ENCODE measurements at places on chromosomes 4 and X.
A peak's percentile ranks its signal among the peaks of the same experiment; 100 is the strongest.

- no peak for DNase-seq
Measured at GRCh38 chr4:4599481-4600275, 57.8 kb upstream of the STX18 start.

- no peak for DNase-seq
Measured at GRCh38 chr4:18039113-18039512, 17.6 kb upstream of the LCORL start.

DNA sequence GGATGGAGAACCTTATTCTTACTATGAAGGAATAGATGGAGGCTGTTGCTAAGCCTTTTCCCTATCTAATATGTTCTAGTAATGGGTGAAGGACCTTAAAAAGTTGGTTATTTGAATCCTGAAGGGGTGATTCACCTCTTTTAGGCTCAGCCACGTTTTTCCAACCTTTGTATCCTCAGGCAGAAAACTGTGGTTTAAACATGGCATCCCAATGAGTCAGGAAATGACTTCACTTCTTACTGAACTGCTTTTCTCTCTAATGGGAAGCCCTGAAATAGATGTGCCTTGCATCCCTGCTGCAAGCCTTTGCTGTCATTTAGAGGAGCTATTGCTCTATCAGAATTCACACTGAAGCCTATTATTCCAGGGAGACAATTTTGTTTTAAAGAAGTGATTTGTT is 191.0 kb upstream of the ARX start:
- no peak for DNase-seq

GRCh38 chr4:123246085-123246484 is 150.5 kb upstream of the SPRY1 start:
- no peak for DNase-seq

DNA sequence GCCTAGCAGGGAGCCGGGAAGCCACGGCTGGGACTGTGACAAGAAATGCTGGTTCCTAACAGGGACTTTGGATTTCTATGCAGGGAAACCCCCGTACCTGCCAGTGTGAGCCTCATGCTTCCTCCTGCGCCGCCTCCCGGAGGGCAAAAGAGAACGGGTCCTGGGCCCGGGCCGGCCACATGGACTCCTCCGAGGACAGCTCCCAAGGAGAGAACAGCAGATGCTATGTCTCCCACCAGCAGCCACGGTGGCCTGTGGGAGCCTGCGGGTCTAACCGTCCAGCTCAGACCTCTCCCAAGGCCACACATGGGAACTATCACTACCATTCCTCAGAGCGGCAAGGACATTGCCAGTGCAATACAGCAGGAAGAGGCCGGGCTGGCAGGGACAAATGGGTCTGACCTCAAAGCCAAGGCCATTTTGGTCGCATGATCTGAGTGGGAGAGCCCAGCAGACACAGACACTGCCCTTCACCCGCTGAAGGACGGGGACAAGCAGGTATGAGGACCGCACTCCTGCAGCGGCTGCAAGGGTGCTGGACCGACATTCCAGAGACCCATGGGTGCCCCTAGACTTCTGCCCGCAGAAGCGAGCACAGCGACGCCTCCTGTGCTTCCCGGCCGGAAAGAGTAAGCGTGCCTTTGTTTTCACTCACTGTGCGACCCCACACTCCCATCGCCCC is 4.5 kb upstream of the C4orf50 start:
- DNase-seq = no peak

GRCh38 chrX:23341452-23341851 is 6.8 kb downstream of the PTCHD1 start:
- DNase-seq = no peak

- no peak for DNase-seq
Measured at GRCh38 chr4:20418861-20419451, 167.3 kb downstream of the SLIT2 start.

- DNase-seq = no peak
Measured at GRCh38 chr4:150439451-150439933, 142.5 kb upstream of the MAB21L2 start.

GRCh38 chr4:7774301-7775294 is 165.1 kb downstream of the AFAP1 start:
- no peak for DNase-seq

DNA sequence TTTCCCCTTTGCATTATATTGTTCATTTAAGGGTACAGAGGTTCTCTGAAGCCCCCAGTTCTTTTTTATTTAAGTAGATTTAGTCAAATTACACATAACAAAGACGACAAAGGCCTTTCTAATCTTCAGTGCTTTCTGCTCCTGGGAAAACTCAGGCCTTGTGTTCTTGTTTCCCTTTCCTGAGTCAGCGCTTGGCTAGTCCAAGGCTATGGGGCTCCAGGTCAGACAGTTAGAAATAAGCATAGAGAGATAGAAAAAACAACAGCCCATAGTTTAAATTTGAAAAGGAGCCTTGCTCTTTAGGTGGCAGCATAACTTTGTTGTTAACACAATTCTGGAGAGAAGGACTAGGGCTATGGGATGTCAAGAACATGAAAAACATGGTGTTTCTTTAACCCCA is 97.3 kb downstream of the PPP1R2C start:
- DNase-seq = no peak

GRCh38 chrX:19182785-19183184 is 60.5 kb upstream of the ADGRG2 start:
- DNase-seq = no peak

GRCh38 chr4:109977854-109978501 is 65.3 kb downstream of the EGF start:
- no peak for DNase-seq

DNA sequence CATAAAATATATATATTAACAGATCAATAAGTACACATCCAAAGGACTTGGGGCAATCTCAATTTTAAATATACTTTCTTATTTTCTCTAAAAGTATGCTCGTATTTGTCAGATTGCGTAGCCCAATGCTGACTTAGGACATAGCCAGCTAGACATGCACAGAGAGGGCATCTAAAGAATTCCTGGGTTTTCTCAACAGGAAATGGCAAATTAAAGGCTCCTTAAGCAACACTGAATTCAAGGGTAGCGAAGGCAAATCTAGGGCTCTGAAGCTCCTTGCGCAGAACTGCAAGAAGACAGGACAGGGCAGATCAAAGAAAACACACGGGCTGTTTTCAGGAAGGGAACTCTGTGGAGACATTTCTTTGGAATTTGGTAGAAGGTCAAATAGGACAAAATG is 94.6 kb upstream of the FTHL17 start:
- DNase-seq = no peak

DNA sequence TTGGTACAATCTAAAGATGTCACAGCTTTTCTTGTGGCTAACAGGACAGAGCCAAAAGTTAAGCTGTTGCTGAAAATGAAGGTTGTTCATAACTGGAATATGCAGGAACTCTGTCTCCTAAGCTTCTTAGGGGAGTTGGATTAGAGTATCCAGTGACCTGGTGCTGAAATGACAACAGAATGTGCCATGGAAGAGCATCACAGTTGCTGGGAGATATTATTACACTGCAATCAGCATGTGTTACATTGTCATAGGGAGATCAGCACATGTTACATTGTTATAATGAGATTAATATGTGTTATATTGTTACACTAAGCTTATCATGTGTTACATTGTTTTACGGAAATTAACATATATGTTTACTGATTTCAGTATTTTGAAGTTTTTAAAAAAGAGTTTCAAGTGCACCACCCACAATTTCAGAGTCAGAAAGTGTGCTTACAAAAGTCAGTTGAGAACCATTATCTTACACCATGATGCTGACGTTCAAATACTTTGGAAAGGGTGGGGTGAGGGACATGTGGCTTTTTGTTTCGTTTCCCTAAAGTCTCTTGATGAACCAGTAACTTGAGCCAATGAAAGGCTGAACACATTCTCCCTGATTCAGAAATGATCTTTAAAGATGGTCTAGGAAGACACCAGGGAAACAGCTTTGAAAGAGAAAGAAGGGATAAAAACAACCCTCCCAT is 113.4 kb downstream of the DRD5 start:
- no peak for DNase-seq

DNA sequence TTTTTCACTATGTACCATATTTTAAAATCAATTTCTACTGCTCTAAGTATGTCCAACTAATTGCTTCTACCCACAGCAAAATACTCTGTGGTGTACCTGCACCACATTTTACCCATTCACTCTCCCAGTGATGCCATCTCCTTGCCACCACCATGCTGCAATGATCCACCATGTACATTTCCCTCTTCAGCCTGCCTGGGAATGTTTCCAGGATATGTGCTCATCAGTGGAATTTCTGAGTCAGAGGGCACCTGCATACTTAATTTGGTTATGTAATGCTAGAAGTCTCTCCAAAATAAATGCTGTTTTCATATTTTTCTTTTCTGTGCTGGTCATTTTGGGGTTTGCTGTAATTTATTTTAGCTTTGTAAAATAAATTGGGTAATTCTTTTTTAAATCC is 33.2 kb upstream of the OCIAD2 start:
- DNase-seq = no peak

- DNase-seq = peak; percentile 92
Measured at GRCh38 chr4:98143001-98143899, at the start of gene STPG2. STPG2 (minus strand) TSS chr4:98143476.

Measured in ecto neural progenitor cell (in vitro differentiated cells).